ENCODE measurements at places on chromosomes 16 and 17. TPM values are rescaled to one million over a fixed set of nuclear protein-coding genes. Genes with fewer than 3 reads are reported as not detected.

GRCh38 chr16:20740901-20741521, 607 bp downstream of the THUMPD1 start:
- H3K4me3 ChIP-seq = peak overlapping the region; percentile 99
- peaks cover 10% of the 10 kb centered on the region for H3K4me1 ChIP-seq
- no peaks in the 10 kb centered on the region for H3K27me3 ChIP-seq
- H3K36me3 ChIP-seq = peaks cover 14% of the 10 kb centered on the region

DNA sequence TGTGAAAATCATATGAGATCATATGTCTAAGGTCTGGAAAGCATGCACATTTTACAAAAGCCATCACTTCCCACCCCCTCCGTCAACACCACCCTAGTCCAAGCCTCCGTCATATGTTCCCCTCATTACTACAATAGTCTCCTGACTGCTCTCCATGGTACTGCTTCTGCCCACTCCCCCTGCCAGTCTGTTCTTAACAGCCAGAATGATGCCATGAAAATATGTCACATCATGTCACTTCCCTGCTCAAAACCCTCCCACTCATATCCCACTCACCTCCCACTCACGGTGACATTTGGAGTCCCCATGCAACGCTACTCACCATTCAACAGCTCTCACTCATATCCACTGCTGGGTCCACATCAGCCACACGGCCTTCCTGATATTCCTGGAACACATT, 432.3 kb downstream of the XYLT1 start:
- H3K4me1 ChIP-seq = no peaks in the 10 kb centered on the region
- no peak overlapping the region for H3K4me3 ChIP-seq
- H3K36me3 ChIP-seq = no peaks in the 10 kb centered on the region
- peaks cover 12% of the 10 kb centered on the region for H3K27me3 ChIP-seq
- no peak overlapping the region for H3K27ac ChIP-seq

- no peak overlapping the region for H3K27ac ChIP-seq
- no peaks in the 10 kb centered on the region for H3K27me3 ChIP-seq
- DNase-seq = no peak
- H3K4me1 ChIP-seq = no peaks in the 10 kb centered on the region
- H3K36me3 ChIP-seq = no peaks in the 10 kb centered on the region
Measured at GRCh38 chr16:68825427-68825826, 17.9 kb upstream of the TANGO6 start.

Gene SPNS3
- total RNA-seq = 1.6 TPM

Measured in lung (tissue), 17 donors.